ENCODE measurements at places on chromosomes 2 and 18. TPM values are rescaled to one million over a fixed set of nuclear protein-coding genes. Genes with fewer than 3 reads are reported as not detected.

KYNU gene
- total RNA-seq: 0.62 TPM

AQP12A gene
- total RNA-seq: not detected

KANSL1L gene
- total RNA-seq: 12.0 TPM

DNA sequence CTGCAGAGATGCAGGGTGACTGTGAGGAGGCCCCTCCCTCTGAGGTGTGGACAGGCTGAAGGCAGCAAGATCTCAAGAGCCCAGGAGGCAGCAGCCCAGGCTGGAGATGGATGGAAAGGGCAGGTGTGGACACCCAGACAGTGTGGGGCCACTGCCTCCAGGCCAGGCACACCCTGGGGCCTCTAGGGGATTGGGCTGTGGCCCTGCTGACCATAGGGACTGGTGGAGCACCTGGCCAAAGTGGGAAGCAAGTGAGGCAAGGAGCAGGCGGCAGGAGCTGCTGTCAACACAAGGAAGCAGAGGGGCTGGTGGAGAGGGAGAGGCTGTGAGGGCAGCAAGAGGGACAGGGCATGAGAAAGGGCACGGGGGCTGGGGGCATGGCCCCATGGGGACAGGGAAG is 10.8 kb downstream of the SNED1 start:
- no peak overlapping the region for H3K4me3 ChIP-seq
- peak overlapping the region; percentile 40 for H3K27ac ChIP-seq
- DNase-seq: no peak
- H3K27me3 ChIP-seq: no peaks in the 10 kb centered on the region

GRCh38 chr2:197801033-197801432 is 3.4 kb upstream of the PLCL1 start:
- no peaks in the 10 kb centered on the region for H3K36me3 ChIP-seq
- H3K27ac ChIP-seq: no peak overlapping the region
- H3K4me3 ChIP-seq: no peak overlapping the region
- peaks cover 18% of the 10 kb centered on the region for H3K4me1 ChIP-seq
- no peak for DNase-seq

DNA sequence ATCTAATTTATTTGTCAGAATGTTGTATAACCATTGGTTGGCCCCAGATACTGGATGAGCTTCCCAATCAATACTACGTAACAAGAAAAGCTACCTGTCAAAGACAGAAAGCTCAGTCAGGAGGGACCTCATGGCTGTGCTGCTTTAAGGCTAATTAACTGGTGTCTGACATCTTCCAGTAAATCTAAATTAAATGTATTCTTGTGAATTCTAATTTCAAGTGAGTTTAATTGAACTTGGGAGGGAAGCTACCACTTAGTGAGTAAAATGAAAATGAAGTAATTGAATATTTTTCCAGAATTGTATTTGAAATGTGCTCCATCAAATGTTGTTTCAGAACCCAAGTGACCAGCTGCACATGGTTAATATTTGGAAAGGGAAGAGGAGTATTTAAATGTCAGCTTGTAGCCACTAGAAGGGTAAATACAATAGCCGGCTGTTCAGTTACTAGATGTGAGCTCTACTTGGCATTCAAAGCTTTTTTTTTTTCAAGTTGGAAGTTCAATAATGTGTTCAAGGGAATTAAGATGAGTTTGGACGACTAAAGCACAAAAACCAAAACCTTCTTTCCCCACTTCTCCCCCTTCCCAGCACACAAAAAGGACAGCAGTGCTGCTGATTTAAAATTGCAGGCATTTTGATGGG is 62.0 kb downstream of the GPR39 start:
- no peaks in the 10 kb centered on the region for H3K36me3 ChIP-seq
- no peaks in the 10 kb centered on the region for H3K4me1 ChIP-seq
- no peak overlapping the region for H3K27ac ChIP-seq
- no peak for DNase-seq

DNA sequence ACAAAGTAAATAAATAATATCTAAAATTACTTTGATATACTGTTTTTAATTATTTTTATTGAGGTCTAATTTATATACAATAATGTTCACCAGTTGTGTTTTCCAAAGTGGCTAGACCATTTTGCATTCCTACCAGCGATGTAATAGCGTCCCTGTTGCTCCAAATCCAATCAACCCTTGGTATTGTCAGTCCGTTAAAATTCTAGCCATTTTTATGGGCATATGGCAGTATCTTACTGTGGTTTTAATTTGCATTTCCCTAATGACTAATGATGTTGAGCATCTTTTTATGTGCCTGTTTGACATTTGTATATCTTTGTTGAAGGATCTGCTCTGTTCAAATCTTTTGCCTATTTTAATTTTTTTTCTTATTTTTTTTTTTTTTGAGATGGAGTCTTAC is 185.0 kb downstream of the PRPF40A start:
- no peaks in the 10 kb centered on the region for H3K27me3 ChIP-seq
- H3K27ac ChIP-seq: no peak overlapping the region
- DNase-seq: no peak
- H3K36me3 ChIP-seq: no peaks in the 10 kb centered on the region

DNA sequence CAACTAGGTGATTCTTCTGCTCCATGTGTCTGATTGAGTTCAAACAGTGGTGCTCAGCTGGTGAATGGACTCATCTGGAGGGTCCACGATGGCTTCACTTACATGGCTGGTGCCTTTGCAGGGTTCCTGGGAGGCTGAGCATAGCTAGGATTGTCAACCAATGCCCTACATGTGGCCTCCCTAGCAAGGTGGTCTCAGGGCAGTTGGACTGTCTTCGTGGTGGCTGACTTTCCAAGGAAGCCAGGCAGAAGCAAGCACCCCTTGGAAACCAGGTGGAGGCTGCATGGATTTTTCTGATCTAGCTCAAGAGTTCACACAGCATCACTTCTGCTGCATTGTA is 6.8 kb downstream of the IL1R2 start:
- H3K27me3 ChIP-seq: no peaks in the 10 kb centered on the region
- H3K36me3 ChIP-seq: no peaks in the 10 kb centered on the region
- no peak for DNase-seq
- H3K4me1 ChIP-seq: no peaks in the 10 kb centered on the region

DNA sequence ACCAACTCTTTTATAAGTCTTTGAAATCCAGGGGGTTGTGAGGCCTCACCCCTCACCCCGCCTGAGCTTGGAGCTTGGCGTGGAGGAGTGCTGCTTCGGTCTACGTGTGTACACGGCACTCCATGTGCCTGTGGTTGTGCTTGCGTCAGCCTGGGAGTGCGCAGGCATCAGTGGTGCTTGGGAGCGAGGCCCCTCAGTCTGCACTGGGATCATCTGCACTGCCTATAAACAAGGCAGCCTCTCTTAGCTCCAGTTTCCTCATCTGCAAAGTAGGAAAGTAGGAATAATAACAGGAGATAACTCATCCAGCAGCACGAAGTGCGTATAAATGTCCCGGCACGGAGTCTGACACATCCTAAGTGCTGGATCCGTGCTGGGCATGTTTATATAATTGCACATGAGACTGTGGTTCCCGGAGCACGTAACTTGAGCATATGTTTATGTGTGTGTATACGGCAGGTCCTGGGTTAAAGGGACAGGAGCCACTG is 1.2 kb downstream of the GYPC start:
- no peaks in the 10 kb centered on the region for H3K27me3 ChIP-seq
- H3K4me1 ChIP-seq: peaks cover 65% of the 10 kb centered on the region
- peak overlapping the region; percentile 68 for H3K4me3 ChIP-seq
- peak; percentile 78 for DNase-seq

- peaks cover 25% of the 10 kb centered on the region for H3K4me1 ChIP-seq
- peak; percentile 81 for DNase-seq
- H3K36me3 ChIP-seq: no peaks in the 10 kb centered on the region
- H3K4me3 ChIP-seq: no peak overlapping the region
- H3K27me3 ChIP-seq: no peaks in the 10 kb centered on the region
Observed at GRCh38 chr2:26018184-26019055, 15.5 kb upstream of the RAB10 start.
